ENCODE measurements at places on chromosomes 7 and 10. TPM values are rescaled to one million over a fixed set of nuclear protein-coding genes. Genes with fewer than 3 reads are reported as not detected.

SLC16A9 gene
- 13.7 TPM for total RNA-seq

- peak overlapping the region; percentile 99 for H3K27ac ChIP-seq
- peaks cover 38% of the 10 kb centered on the region for H3K4me1 ChIP-seq
- H3K4me3 ChIP-seq = peak overlapping the region; percentile 95
- H3K27me3 ChIP-seq = peaks cover 13% of the 10 kb centered on the region
These were observed 486 bp downstream of the HIPK2 start for GRCh38 chr7:139777133-139777891.

SFR1 gene
- total RNA-seq = 7.1 TPM

- H3K36me3 ChIP-seq = no peaks in the 10 kb centered on the region
- H3K27me3 ChIP-seq = peaks cover 77% of the 10 kb centered on the region
- H3K4me1 ChIP-seq = peaks cover 3% of the 10 kb centered on the region
These were observed 4.0 kb upstream of the AFAP1L2 start for GRCh38 chr10:114408112-114408967.

DNA sequence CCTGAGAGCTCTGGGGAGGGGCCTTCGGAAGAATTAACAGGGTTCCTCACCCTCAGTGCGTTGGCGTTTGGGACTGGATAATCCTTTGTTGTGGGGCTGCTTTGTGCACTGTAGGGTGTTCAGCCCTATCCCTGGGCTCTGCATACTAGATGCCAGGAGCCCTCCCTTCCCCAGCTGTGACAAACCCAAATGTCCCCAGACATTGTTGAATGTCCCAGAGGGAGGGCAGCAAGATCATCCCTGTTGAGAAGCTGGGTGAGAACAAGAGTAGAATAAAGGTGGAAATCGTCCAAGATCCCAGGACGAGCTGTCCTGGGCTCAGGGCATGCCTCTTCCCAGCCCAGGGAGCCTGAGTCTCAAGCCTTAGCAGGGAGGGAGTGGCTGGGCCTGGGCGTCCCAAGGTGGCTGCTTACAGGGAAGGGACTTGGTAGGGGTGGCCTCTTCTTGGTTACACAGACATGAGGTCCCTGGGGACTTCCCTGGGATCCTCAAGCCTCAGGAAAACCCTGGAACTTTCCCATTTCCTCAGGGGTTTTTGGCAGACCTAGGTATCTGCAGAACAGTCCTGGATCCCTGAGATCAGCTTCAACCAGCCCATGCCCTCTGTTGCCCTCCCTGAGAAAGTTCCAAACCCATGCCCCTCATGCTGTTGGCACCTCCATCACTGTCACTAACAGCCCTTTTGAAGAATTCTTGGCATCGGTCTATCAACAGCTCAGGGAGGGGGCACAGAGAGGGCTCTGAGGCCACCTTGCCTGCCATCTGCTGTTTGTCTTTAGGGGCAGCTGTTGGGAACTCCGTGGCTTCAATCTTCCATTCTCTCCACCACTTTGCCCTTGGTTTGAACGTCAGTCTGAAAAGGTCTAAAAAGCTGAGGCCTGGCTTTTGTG is 53.7 kb downstream of the GOLGA7B start:
- no peak overlapping the region for H3K4me3 ChIP-seq
- H3K27ac ChIP-seq = no peak overlapping the region
- H3K27me3 ChIP-seq = peaks cover 27% of the 10 kb centered on the region
- H3K36me3 ChIP-seq = no peaks in the 10 kb centered on the region
- no peak for DNase-seq

DNA sequence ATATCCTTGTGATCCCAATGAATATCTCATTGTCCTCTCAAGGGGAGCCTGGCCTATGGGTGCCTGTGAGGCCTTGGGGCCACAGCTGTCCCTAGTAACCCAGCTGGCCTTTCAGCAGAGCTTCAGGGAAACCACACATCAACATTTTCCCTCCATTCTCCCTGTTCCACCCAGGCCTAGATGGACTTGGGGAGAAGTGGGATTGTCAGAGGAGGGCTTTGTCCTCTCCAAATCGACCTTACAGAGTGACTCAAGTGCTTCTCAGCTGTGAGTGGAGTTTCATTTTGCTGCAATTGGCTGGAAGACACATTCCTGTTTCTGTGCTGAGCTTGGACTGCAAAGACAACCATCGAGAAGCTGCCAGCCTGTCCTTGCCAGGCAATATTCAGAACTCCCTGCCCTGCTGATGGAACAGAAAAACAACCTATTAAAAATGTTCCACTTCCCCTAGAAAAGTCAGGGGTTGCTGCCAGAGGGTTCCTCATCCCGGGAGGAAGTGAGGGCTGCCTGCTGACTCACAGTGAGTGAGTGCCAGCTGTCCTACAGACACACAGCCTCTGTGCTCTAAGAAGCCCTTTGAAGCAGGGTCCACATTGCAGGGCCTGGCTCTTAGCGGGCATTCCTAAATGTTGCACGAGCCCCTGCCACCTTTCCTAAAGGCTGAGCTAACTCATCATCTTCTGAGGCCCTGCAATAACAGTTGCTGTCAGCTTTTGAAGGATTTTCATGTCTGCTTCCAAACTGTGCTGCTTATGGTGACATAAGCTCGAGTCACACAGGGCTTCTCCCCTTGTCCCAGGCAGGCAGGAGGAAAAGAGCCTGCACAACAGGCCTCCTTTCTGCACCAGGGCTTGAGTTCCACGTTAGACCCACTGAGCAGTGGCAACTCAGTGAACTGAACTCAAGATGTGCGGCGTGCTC is 20.5 kb downstream of the STRA8 start:
- H3K36me3 ChIP-seq = no peaks in the 10 kb centered on the region
- no peak for DNase-seq
- H3K27ac ChIP-seq = no peak overlapping the region
- peaks cover 5% of the 10 kb centered on the region for H3K27me3 ChIP-seq

- peaks cover 19% of the 10 kb centered on the region for H3K4me1 ChIP-seq
- H3K27me3 ChIP-seq = no peaks in the 10 kb centered on the region
- H3K36me3 ChIP-seq = peaks cover 33% of the 10 kb centered on the region
- DNase-seq = no peak
- peak overlapping the region; percentile 15 for H3K27ac ChIP-seq
- H3K4me3 ChIP-seq = no peak overlapping the region
These were observed 206.0 kb upstream of the SH2B2 start for GRCh38 chr7:102080434-102081243.

- peak overlapping the region; percentile 52 for H3K27ac ChIP-seq
- peaks cover 4% of the 10 kb centered on the region for H3K4me1 ChIP-seq
- H3K27me3 ChIP-seq = no peaks in the 10 kb centered on the region
- no peak for DNase-seq
- peaks cover 20% of the 10 kb centered on the region for H3K36me3 ChIP-seq
These were observed 31.8 kb downstream of the WNT16 start for GRCh38 chr7:121360564-121360963.

DNA sequence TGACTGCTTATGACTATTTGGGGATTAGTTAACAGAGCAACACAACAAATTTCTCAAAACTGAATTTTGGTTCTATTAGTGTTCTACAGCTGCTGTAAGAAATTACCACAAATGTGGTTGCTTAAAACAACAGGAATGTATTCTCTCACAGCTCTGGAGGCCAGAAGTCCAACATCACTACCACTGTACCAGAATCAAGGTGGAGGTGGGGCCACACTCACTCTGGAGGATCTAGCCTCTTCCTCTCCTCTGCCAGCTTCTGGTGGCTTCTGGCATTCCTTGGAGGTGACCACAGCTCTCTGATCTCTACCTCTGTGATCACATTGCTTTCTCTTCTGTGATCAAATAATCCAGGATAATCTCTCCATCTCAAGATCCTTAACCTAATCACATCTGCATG is 194.7 kb upstream of the BMPER start:
- H3K27ac ChIP-seq = no peak overlapping the region
- DNase-seq = no peak
- H3K27me3 ChIP-seq = peaks cover 14% of the 10 kb centered on the region
- no peaks in the 10 kb centered on the region for H3K36me3 ChIP-seq
- H3K4me3 ChIP-seq = no peak overlapping the region

- peaks cover 6% of the 10 kb centered on the region for H3K36me3 ChIP-seq
- H3K4me1 ChIP-seq = no peaks in the 10 kb centered on the region
- no peak for DNase-seq
- H3K27ac ChIP-seq = peak overlapping the region; percentile 21
These were observed 16.9 kb downstream of the CUTC start for GRCh38 chr10:99748823-99749451.

GRCh38 chr7:11846361-11846955 is 14.5 kb upstream of the THSD7A start:
- H3K27ac ChIP-seq = no peak overlapping the region
- H3K4me3 ChIP-seq = no peak overlapping the region
- no peaks in the 10 kb centered on the region for H3K27me3 ChIP-seq
- H3K4me1 ChIP-seq = peaks cover 14% of the 10 kb centered on the region
- DNase-seq = no peak
- no peaks in the 10 kb centered on the region for H3K36me3 ChIP-seq

ASB10 gene
- total RNA-seq = not detected

DNA sequence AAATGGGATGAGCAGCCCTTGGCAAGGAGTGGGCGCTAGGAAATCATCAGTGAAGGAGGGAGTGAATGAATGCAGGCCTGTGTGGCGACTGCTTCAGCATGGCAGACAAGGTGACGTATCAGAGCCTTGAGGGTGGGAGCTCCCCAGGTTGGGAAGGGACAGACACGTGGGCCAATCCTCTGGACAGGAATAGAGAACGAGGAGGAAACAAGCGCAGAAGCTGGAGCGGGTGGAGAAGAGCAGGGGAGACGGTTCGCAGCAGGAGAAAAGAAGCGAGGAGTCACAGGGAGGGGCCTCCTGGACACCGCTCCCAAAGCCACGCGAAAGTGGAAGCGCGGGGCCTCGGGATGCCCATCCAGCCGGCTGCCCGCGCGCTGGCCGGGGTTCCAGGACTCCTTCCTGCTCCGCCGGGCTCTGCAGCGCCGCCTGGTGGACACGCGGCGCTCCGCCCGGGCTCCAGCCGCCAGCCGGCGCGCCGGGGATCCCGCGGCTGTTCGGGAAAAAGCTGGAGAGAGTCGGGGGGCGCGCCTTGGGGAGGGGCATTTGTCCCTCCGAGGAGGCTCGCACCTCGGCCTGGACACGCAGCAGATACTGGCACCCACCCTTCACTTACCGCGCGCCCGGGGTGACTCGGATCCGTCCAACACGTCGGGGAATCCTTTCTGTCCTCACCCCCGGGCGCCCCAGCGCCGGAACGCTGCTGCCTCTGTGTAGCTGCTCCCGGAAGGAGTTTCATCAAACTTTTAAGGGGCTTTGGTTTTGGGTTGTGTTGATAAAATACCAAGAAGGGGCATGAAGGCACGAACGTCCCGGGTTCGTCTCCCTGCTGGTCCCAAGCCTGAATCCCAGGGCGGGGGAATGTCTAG is 6.3 kb downstream of the ZNF503 start:
- peaks cover 11% of the 10 kb centered on the region for H3K4me1 ChIP-seq
- H3K27ac ChIP-seq = no peak overlapping the region
- H3K36me3 ChIP-seq = peaks cover 26% of the 10 kb centered on the region
- peak overlapping the region; percentile 65 for H3K4me3 ChIP-seq
- H3K27me3 ChIP-seq = peaks cover 63% of the 10 kb centered on the region

CALHM3 gene
- total RNA-seq = 1.3 TPM

GRCh38 chr10:79125092-79125491 is 56.3 kb downstream of the ZMIZ1 start:
- H3K4me1 ChIP-seq = peaks cover 31% of the 10 kb centered on the region
- no peak overlapping the region for H3K4me3 ChIP-seq
- H3K36me3 ChIP-seq = peaks cover 6% of the 10 kb centered on the region

MORN4 gene
- 21.1 TPM for total RNA-seq

All from progenitor cell of endocrine pancreas (in vitro differentiated cells).